ENCODE measurements at places on chromosomes 4 and X.

- no peak for DNase-seq
These were observed 42.9 kb downstream of the FNIP2 start for GRCh38 chr4:158811704-158812103.

GRCh38 chrX:15418041-15418706 lies 34.0 kb upstream of the VEGFD start:
- no peak for DNase-seq

DNA sequence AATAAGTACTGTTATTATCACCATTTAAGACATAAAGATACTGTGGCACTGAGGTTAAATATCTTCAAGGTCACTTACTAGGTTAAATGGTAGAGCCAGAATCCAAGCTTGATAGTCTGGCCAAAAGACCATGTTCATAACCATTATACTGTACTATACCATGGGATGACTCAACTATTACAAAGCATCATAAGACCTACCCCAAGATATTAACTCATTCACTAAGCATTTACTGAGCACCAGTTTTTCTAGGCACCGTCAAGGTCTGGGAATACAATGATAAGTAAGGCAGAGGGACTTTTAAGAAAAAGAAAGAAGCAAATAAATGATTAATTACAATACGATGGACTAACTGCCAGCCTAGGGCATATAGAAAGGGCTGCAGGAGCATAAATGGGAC lies 95.5 kb upstream of the KCTD8 start:
- no peak for DNase-seq

DNA sequence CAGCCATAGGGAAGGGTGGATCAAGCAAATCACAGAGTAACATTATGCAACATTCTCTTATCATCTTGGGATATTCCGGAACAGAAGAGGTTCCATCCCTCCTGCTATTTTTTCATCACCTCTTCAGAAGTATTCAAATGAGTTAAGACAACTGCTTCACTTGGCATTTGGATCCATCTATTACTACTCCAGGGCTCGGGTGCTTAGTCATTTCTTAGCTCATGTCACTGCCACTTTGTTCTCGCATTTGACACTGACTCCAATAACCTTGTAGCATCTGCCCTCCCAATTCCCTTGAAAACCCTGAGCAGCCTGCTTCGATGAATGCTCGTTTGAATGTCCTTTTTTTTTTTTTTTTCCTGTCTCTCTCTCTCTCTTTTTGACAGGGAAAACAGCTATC lies 114.9 kb downstream of the PPARGC1A start:
- no peak for DNase-seq

GRCh38 chr4:88138561-88138960 lies 19.9 kb downstream of the ABCG2 start:
- no peak for DNase-seq

DNA sequence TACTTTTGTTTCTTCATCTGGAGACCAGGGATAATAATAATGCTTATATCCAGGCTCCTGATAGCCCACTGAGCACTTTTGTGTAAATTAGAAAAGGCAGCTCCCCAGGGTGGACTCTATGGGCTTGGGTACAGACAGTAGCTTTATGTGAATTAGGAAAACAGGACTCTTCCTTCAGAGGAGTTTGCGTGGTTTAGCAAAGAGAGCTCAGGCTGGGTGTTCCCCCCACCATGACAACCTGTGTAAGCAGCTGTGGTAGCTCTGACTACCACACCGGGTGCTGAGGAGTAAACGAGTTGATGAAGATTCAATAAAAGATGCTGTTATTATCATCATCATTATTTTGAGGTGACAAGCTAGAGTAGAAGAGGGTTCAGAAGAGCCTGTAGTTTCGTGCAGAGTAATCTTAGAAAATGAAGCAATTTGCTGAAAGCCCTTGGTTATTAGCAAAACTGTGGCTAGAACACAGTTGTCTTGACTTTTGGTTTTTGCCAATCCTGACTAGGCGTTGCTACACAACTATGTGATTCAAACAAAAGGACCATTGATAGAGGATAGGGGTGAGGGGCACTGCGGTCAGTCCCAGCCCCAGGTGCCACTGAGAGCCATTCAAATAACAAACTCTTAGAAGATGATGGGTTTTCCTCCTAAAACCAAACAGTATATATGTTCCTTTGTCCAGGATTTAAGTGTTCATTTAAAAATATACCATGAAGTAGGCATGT lies 60.6 kb upstream of the LIMCH1 start:
- no peak for DNase-seq

DNA sequence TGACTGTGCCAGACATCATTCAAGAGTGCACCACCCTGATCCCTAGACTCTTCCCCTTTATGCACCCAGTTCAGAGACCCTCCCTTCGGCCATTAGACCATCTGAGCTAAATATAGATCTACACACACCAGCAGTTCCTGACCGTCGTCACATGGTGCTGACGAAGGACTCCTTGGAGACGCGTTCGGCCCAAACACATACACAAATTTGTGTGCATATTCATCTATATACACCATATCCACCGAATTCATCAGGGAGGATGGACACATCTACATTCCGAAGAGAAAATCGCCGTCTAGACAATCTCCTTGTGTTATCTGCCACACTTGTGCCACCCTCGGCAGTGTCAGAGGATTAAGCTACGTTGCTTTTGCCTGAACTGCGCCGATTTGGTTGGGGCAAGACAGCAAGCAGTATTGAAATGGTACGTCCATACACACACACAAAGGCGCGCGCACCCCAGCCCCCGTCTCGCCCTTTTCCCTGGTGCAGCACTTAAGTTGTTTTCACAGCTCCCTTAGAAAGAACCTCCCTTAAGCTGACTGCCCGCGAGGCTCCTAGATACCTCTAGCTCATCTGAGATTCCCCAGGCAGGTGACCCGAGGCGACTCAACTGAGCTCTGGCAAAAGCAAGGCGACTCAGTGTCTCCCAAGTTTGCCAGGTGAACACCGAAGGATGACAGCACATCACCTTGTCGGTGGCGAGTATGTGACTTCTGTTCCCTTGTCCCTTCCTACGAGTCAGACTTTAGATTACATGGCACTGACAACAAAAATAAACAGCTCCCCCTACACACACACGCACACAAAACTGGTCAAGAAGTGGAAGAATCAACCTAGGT lies 1.0 kb downstream of the RASGEF1B start:
- peak; percentile 37 for DNase-seq

Measured in breast epithelium (tissue), 4 donors.